Ureter (tissue), 1 donor: ENCODE measurements at places on chromosomes 13 and 19.

GRCh38 chr13:113907635-113908617, 44.0 kb upstream of the GAS6 start:
- peak; percentile 44 for DNase-seq

- peak; percentile 65 for DNase-seq
These were observed 433 bp downstream of the SIX5 start for GRCh38 chr19:45768655-45768983.

DNA sequence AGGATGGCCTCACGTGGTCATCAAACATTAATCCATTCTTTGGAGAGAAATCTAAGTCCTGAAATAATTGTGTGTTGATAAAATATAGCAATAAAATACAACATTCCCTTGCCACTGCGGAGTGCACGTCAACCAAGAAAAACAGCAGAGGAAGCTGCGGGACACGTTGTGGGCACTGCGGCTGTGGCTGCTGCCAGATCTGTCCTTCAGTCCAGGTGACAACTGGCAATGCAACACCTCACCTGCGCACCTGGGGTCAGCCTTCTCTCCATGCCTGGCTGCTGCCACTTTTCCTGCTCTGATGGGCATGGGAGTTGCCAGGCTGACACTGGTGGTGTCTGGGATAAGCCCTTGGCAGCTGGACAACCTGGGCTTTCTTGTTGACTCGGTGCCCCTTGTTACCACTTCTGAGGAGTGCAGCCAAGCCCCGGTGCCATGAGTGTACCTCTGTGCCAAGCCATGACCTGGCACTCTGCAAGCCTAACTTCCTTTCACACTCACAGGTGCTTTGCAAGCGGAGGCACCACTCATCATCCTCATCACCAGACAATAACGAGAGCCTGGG, 251.6 kb upstream of the TSHZ3 start:
- DNase-seq = no peak

DNA sequence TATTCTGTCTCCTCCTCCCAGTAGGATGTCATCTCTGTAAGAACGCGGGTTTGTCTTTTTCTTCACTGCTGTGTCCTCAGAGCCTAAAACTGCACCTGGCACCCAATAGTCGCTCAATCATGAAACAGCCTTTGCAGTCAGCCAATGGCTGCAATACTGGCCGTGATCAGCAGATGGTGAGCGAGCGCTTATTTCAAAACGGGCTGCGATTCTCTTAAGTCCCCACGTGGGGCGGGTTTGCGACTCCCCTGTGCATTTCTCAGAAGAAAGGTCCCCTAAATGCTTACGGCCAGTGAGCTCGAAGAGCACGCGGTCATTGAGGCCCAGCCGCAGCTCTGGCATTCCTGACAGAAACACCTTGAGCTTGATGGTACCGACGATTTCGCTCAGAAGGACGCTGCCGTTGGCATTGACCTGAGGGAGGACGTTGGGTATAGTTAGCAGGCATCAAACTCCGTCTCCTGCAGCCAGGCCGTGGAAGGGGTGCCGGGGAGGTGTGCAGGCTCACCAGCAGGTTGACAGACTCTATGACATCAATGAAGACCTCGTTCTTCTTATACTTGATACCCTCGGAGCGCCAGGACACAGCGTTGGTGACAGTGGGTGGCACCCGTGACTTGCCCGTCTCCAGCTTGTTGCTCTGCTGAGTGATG, 6.0 kb downstream of the AP1M2 start:
- DNase-seq = peak; percentile 89

DNA sequence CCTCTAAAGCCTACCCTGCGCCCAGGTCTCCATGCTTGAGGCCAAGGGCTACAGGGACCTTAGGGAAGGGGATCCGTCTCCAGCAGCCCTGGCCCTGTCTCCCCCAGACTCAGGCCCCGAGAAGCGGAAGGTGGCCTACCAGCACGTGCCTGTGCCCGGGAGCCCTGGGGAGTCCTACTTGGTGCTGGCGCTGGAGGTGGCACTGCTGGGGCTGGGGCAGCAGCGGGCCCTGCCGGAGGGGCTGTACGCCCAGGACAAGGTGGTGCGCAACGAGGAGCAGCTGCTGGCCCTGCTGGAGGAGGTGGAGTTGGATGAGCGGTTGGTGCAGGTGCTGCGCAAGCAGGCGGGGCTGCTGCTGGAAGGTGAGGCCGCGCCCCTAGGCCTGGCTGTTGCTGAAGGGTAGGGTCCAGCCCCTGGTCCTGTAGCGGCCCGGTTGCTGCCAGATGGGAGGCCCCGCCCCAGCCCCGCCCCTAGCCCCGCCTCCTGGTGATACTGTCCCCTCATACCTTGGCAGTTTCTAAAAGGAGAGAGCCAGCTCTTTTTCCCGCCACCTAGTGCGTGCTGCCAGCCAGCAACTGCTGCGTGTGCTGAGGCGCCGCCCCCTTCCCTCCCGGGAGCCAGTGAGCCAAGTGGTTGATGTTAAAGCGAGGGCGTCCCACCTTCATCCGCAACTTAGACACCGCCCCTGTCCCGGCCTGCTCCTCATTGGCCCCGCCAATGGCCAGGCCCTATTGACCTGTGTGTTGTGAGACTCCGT, 22.6 kb downstream of the ZSWIM4 start:
- DNase-seq = no peak
